ENCODE measurements at places on chromosomes 3 and 15.

- DNase-seq, result no peak
These were observed 23.7 kb downstream of the HDC start for GRCh38 chr15:50241684-50242450.

DNA sequence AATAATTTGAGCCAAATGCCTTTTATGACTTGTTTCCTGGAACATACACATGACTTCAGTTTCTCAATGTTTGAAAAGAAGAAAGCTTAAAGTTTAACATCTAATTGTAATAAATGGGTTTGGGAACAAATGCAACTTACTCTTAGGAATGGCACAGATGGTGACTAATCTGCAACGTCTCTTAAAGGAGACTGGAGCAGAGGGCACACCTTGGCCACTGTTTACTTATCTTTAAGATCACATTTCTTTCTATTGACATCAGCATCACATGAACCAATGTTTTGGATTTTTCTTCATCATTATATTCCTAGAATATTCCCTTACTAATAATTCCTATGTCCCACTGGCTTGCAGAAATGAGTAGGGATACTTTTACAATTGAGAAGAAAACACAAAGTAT is 229.5 kb downstream of the CHL1 start:
- DNase-seq, result no peak

- no peak for DNase-seq
These were observed 72.2 kb downstream of the DZIP3 start for GRCh38 chr3:108661699-108662098.

- no peak for DNase-seq
These were observed 11.2 kb downstream of the CDCP1 start for GRCh38 chr3:45134758-45135521.

- no peak for DNase-seq
These were observed 144.6 kb downstream of the LPP start for GRCh38 chr3:188298585-188298984.

- no peak for DNase-seq
These were observed 94.2 kb downstream of the ZBTB20 start for GRCh38 chr3:115052906-115053305.

GRCh38 chr3:31402117-31402516 is 130.6 kb upstream of the STT3B start:
- DNase-seq, result peak; percentile 65

DNA sequence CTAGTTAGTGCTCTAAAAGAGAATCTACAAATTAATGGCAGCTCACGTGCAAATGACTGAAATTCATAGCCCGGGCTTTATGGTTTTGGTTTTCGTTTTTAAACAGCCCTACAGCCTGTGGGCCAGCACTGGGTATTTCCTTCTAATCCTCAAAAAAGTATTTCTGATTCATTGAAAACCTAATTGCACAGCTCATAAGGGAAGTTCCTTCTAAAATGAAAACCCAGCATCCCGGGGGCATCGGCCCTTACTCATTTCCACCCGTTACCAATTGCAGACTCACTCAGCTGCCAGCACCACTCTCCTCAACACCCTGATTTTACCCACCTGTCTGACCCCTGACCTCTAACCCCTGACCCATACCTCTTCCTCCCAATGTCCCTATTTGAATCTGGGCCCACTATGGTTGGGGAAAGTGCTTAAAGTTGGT is 59.5 kb upstream of the ZNF148 start:
- no peak for DNase-seq

DNA sequence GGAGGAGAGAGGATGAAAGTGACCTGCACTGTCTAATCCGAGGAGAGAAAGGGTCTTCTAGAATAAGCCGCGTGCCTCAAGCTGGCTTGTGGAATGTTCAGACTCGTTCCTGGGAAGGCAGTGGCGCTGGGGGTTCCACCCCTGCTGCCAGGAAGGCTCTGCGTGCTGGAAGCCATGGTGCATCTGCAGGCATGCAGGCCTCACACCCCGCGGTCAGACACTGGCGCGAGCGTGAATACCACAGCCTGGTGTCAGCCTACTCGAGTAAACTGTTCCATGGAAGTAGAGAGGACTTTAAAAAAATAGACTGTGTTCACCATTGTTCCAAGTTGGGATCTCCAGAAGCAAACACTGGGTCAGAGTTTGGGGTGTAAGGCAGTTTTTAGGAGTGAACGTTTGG is 25.9 kb upstream of the GABRG3 start:
- DNase-seq, result no peak

GRCh38 chr3:23991683-23992628 is 46.9 kb downstream of the NR1D2 start:
- no peak for DNase-seq

DNA sequence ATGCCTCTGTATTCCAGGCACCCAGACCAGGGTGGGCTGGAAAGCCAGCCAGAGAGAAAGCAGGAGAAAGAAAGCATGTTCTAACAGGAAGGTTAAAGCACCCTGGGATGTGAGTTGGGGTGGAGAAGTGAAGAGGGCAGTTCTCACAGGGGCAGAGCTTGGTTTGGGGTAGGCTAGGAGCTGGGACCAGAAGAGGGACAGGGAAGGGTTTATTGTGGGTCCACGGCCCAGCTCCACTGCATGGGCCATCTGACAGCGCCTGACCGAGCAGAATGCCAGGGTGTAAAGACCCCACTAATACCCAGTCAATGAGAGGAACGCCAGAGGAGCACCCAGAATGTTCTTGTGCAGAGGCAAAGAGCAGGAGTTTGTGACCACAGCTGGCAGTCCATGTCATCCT is 27.1 kb upstream of the MAGEF1 start:
- DNase-seq, result no peak

GRCh38 chr3:169337500-169338078 is 325.9 kb downstream of the MECOM start:
- no peak for DNase-seq

DNA sequence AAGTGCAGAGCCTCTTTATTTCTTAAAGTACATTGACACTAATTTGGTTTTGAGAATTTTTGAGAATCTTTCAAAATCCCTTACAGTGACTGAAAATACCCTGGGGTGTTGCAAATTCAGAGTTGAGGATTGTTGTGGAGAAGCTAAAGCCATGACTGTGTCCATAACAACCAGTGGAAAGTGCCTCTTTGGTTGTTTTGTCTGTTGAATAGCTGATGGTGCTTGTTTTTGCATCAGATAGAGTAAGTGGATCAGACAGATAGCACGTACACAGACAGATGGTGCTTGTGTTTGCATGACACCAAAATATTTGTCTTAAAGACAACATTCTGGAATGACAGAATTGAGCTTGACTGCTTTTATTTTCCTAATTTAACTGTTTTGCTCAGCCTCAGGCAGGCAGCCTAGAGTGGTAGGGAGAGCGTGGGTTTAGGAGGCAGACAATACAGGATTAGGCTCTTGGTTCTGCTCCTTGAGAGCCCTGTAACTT is 265.0 kb downstream of the IL20RB start:
- no peak for DNase-seq

GRCh38 chr3:354432-354831 is 157.9 kb downstream of the CHL1 start:
- DNase-seq, result peak; percentile 78

- DNase-seq, result no peak
These were observed 258.4 kb downstream of the UACA start for GRCh38 chr15:70504988-70505387.

DNA sequence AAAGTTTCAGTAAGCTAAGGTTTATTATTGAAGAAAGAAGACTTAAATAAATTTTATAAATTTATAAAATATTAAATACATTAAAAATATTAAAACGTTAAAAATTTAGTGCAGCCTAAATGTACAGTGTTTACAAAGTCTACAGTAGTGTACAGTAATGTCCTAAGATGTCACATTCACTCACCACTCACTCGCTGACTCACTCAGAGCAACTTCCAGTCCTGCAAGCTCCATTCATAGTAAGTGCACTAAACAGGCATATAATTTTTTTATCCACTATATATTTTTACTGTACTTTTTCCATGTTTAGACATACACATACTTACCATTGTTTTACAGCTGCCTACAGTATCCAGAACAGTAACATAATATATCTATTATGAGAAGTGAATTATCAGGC is 51.5 kb downstream of the TJP1 start:
- DNase-seq, result no peak

GRCh38 chr3:106746286-106746685 is 631.0 kb upstream of the CCDC54 start:
- no peak for DNase-seq

DNA sequence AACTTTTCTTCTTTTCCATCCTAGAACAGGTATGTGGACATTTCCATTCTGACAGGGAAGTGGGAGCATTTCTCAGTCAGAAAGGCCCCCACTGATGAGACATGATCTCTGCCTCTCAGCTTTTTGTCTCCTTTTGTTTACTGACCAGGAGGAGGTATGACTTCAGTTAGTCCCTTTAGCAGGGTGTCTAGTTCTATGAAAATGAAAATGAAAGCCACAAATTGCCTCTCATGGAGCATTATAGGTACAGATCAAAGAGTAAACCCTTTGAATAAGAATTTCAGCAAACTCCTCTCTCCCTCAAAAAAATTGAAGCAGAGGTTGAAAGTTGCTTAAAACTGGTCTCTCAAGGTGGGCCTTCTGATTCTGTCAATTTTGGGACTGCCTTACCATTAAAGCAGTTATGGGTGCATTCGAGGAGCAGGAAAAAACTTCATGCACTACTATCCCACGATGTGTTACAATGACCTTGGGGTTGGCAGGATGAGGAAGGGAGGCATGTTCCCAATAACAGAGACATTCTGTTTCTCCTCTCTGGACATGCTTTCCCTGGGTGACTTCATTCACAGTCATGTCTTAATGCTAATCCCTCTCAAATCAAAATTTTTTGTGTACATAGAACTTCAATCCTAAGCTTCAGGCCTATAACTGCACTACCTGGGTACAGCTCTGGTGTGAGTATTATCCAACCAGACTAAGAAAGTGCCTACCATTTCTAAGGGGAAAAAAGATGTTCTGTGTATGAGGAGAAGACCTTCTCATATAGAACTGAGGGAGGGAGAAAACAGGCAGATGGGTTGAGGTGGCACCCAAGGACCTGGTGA is 50.6 kb upstream of the TBC1D23 start:
- no peak for DNase-seq

DNA sequence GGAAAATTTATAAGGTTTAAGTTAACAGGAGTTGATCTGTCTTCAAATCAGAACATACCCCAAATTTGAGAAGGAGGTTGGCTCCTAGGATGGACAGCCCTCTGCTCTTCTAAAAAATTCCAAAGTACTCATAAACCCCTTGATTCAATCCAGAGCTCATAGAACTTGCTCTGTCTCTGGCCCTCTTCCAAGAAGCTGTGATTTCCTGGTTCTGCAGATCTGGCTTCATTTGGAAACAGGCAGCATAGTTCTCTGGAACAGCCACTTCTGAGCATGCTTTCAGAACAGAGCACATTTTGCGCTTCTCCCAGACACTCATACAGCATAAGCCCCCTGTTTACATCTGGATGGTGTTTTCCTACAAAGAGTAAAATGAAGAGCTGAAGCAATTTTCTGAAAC is 96.7 kb downstream of the KBTBD8 start:
- no peak for DNase-seq

DNA sequence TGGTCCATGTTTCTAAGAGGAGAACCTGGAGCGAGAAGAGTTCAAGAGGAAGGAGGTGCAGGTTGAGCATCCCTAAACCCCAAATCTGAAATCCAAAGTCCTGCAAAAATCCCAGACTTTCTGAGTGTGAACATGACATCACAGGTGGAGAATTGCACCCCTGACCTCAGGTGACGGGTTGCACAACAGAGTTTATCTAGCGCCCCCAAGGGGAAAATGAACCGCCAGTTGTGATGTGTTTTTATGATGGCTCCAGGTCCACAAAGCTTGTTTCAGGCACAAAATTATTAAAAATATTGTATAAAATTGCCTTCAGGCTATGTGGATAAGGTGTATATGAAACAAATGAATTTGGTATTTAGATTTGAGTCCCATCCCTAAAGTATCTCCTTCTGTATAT is 420.0 kb downstream of the GABRB3 start:
- no peak for DNase-seq

- DNase-seq, result no peak
These were observed at the start of gene CPEB1 for GRCh38 chr15:82647045-82647834. TSS of gene CPEB1 (minus strand) at chr15:82647363. CDS start at chr15:82628459, 18,904 bp downstream.

DNA sequence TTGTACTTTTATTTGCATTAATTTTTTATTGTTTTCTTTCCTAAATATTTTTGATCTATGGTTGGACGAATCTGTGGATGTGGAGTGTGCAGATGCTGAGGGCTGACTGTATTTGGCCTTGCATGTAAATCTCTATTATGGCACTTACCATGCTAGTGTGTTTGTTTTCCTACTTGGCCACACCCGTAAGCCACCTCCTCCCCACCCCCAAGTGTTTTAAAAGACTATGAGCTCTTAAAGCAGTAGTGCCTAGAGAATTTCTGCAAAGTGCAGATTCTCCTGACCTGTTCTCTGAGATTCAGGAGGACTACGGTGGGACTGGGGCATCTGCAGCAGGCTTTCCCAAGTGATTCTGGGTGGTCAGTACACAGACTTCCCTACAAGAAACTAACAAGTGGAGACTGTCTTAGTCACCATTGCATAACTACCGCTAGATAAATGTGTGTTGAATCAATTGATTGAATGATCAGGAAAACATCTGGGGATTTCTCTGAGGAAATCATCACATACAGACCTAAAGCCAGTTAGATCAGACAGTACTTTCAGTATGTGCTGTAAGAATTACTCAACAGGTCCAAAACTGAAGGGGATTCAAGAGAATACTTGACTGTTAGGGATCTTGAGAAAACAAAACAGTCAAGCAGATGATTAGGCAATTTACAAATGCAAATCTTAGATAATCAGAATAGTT is 6.2 kb upstream of the TIPARP start:
- no peak for DNase-seq

DNA sequence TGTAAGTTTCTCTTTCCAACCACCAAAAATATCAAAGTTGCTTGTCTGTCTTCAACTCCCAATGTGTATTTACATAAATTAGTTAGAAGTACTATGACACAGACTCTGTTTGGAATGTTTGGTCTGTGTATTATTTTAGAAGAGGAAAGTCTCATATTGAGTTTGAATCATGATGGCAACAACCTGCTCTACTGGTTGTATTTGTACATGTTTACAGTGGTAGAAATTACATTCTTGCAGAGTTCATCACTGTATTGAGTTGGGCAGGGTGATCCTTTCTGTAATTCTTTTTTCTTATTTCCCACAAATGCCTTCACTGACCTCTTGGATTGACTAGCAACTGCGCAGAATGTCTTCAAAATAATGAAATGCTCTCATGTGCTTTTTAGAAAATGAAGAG is 149.6 kb downstream of the CHL1 start:
- no peak for DNase-seq

DNA sequence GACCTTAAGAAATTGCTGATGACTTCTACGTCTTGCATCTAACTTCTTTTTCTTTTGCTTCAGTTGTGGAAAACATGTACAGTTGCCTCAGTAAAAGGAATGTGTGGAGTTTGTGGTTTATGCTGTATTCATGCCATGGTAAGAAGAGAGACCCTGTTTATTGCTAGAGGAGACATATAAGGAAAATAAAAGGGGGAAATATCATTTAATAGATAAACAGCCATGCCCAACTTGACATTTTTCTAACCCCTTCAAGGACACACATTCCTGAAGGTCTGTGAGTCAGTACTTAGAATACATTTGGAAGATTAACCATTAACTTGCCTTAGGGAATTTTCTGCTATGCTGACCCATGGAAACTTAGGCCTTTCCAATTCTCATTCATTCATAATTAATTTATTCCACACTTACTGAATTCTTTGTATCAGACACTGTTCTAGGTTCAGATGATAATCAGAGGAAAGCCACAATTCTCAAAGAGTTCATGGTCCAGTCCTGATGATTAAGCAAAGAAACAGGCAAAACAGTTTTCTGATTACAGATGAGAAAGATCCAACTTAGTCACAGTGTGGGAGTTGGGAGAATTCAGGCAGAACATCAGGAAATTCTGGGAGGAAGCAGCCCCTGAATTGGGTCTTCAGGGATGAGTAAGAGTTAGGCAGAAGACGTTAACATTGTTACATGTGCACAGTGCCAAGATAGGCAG is 329.8 kb upstream of the RASGRP1 start:
- no peak for DNase-seq
